BJ (cell line): ENCODE measurements at places on chromosomes 5 and 9. TPM values are rescaled to one million over a fixed set of nuclear protein-coding genes. Genes with fewer than 3 reads are reported as not detected.

Gene PRRT1B
- polyA plus RNA-seq = not detected in 2 replicates

Gene TMEM250
- 12.3 and 20.7 TPM in 2 replicates for polyA plus RNA-seq

Gene PCDHB4
- 0.02 TPM in 2 replicates for polyA plus RNA-seq

Gene CRHBP
- 0.05 TPM in 1 of 2 replicates, not detected in the other for polyA plus RNA-seq

Gene CDH9
- not detected in 2 replicates for polyA plus RNA-seq

Gene SHC3
- polyA plus RNA-seq = 0.78 and 1.3 TPM in 2 replicates

Gene OGN
- 0.02 TPM in 1 of 2 replicates, not detected in the other for polyA plus RNA-seq

Gene TAF11L5
- not detected in 2 replicates for polyA plus RNA-seq

DNA sequence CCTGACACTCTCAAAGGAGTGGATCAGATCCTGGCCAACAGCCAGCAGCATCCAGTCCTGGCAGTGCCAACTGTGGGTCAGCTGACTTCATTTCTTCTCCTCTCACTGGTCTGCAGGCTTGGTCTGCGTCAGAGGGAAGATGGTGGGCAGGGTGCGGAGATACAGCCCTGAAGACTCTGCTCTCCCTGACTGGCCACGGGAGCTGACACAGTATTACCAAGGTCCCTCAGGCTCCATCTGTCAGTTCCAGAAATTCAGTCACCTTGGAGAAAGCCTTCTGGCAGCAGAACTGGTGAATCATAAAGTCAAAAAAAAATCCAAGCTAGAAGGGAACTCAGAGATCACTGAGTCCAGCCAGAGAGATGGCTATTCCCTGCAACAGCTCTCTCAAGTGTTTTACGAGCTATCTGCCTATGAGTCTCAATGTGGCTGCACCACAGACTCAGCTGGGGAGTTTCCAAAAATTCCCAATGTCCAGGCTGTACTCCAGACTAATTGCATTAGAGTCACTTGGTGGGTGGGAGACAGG, 27.9 kb downstream of the C1QTNF2 start:
- peak; percentile 70 for DNase-seq

GRCh38 chr5:172642051-172642409, 967 bp downstream of the NEURL1B start:
- no peak for DNase-seq

- DNase-seq = no peak
These were observed 599.6 kb upstream of the ADAMTS16 start for GRCh38 chr5:4540375-4541173.

DNA sequence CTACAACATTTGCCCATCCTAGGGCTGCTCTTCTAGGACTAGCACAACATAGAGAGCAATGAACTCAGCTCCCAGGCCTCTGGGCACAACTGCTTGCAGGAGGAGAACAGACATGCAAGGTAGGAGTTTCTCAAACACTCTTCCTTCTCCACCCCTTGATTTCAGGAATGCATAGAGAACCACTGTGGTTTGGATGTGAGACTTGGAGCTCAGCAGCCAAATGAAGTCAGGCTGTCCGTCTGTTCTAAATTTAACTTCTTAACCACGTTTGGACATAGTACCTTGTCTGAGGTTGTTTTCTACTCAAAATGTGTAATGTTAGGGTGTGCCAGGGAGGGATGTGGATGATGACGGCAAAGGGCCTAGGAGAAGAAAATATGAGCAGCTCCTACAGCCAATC, 515.1 kb upstream of the TNC start:
- DNase-seq = peak; percentile 61

DNA sequence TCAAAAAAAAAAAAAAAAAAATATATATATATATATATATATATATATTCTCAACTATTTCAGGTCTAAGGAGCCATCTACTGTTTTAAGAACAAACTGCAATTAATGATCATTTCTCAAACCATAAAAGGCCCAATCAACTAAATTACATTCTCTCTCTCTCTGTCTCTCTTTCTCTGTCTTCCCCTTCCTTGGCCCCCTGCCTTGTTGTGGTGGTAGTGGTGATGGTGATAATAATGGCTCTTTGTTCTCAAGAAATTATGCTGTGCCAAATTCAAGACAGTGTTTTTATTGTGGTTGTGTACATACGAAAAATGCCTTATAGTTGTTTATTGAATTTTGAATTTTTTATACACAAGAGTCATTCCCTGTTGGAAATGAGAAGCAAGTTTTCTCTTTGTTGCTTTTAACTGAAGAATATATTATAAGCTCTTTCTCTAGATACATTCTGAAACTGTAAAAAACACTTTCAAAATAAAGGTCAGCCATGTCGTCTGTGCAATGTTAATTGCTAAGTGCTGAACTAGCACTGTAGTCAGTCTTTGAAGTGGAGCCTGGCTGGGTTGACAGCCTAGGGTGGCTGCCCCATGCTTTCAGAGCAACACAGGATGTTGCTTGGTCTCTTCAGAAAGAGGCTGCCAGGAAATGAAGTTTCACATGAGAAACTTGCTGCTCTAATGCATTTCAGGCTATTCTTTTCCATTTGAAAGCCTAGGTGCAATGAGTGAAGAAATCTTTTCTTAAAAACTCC, 96.0 kb downstream of the HINT1 start:
- DNase-seq = no peak

DNA sequence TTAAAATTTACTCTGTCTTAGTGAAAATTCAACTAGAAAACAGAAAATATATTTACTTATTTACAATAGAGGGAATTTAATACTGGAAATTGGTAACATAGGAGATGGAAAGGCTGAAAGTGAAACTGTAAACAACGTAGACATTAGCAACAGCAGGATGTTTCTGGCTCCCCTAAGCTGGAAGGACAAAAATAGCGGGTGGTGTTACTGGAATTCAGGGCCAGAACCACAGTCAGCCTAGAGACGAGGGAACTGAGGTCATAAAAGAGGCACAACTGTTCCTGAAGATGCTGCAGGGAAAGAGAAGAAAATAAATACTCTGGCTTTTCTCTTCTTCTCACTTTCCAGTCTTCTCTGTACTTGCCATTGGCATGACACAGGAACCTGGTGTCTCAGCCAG, 80.4 kb upstream of the NIPBL start:
- DNase-seq = no peak

DNA sequence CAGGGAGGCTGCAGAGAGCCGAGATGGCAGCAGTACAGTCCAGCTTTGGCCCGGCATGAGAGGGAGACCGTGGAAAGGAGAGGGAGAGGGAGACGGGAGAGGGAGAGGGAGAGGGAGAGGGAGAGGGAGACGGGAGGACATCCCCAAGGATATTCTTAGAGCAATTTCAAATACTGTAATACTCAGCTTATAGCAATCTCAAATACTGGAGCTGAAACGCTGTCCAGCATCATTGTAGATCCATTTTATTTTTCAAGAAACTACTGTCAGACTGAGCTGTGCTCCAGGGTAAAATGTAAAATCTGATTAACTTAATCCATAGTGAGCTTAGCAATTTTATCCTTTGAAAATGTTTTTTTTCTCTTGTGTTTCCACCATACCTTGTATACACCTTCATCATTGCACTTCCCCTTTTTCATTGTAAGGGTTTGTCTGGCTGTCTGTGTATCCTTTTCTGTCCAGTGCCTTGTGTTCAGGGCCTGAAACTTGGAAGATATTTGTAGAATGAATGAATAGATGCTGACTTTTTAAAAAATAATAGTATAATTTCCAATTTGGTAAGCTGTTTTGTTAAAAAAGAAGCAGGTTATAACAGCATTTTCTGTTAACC, 64.0 kb upstream of the LRRC70 start:
- DNase-seq = no peak

- no peak for DNase-seq
These were observed 1104.8 kb upstream of the C9orf72 start for GRCh38 chr9:28678097-28678496.

DNA sequence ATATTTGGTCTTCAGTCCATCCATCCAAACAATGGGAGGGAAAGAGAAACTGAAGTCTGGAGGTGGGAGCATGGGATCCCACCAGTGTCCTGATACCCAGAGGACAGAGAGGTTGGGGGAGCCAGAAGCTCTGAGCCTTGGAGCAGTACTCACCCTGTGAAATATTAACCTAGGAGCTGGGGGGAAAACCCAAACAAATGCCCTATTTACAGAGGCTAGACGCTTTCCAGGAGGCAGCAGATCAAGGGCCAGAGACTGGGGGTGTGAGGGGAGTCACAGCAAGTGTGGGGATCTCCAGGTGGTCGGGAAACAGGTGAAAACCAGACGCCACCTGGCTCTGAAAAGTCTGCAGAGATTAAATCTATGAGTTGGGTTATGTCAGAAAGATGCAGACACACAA, 6.2 kb downstream of the ZER1 start:
- no peak for DNase-seq
